SK-N-DZ (cell line): ENCODE measurements at places on chromosomes 3 and 15.

- DNase-seq, result no peak
These were observed 2.1 kb downstream of the LDHAL6B start for GRCh38 chr15:59208613-59209249.

GRCh38 chr3:49165771-49166751 lies at the start of gene CCDC71:
Gene CCDC71 (minus strand): TSS chr3:49166331. CDS start chr3:49164208, 2,123 bp downstream.
- DNase-seq, result peak; percentile 71

DNA sequence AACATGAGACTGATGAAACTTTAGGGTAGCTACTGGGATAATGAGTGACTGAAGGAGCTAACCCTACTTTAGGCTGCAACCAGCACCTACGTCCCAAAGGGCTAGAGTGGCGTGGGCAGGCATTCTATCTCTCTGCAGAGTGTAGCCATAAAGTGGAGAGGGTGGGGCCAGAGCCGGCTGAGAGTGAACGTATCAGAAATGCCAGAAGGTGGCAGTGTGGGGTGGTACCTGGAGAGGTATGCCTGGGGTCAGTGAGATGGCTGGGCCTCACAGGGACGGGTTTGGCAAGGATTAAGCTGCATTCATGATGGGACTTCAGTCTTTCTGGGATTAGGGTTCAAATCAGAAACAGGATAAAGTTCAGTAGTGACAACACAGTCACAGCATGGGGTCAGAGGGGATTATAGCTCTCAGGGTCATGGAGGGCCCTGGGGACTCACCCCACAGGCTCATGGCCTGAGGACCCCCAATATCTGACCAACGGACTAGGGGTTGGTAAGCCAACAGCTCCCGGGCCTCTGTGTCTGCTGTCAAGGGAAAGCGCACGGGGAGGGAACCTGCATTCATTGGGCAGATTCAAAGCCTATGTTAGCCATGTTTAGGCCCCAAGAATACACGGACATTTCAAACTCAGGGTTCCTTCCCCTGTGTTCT lies 86.5 kb upstream of the FOXB1 start:
- peak; percentile 24 for DNase-seq

GRCh38 chr15:77031376-77032050 lies 36.6 kb downstream of the PSTPIP1 start:
- DNase-seq, result peak; percentile 76

GRCh38 chr3:157306502-157306901 lies 130.1 kb upstream of the PTX3 start:
- DNase-seq, result no peak

- no peak for DNase-seq
These were observed 781 bp upstream of the IP6K1 start for GRCh38 chr3:49787182-49787464.

DNA sequence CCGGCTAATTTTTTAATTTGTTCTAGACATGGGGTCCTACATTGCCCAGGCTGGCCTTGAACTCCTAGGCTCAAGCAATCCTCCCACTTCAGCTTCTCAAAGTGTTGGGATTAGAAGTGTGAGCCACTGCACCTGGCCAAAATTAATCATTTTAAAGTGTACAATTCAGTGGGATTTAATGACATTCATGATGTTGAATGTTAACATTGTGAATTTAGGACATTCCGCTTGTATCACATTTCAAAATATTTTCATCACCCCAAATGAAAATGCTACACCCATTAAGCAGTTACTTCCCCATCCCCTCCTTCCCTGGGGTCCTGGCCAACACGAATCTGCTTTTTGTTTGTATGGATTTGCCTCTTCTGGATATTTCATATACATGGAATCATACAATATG lies 62.1 kb upstream of the CGNL1 start:
- DNase-seq, result no peak

- DNase-seq, result no peak
These were observed 158.4 kb downstream of the FHIT start for GRCh38 chr3:61092870-61093269.

GRCh38 chr3:193813501-193813830 lies 220.5 kb downstream of the OPA1 start:
- DNase-seq, result no peak

- no peak for DNase-seq
These were observed 131.7 kb upstream of the FAM3D start for GRCh38 chr3:58798312-58798711.

DNA sequence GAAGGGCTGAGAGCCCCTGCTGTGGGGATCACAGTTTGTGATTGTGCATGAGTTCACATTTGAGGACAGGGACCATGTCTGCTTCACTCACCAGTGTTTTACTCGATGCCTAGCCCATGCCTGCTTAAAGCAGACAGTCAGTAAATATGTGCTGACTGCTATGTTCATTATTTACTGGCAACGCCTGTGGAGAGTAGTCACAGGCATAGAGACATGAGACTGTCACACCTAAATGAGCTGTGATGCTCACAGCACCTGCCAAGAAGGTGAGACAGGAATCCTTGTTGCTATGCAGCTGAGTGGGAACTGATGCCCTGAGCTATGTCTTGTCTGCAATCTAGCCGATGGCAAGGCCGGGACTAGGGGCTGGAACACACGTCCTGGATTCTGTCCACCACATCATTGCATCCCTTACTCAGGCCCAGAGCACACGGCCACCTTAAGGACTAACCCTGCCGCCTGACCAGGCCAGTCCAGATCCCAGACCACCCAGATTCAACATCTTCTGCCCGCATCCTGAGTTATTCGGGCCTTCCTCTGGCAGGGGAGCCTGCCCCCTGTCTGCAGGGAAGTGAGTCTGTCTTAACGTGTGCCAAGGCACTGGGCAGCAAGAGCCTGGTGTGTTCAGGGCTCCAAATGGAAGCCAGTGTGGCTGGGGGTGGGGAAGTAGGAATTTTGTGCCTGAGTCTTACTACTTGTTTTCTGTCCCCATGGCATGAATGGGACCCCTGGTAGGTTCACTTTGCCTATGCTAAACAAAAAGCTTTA lies 44.8 kb downstream of the FGD5 start:
- no peak for DNase-seq

- DNase-seq, result no peak
These were observed 26.6 kb downstream of the SEC61A1 start for GRCh38 chr3:128078875-128079274.

DNA sequence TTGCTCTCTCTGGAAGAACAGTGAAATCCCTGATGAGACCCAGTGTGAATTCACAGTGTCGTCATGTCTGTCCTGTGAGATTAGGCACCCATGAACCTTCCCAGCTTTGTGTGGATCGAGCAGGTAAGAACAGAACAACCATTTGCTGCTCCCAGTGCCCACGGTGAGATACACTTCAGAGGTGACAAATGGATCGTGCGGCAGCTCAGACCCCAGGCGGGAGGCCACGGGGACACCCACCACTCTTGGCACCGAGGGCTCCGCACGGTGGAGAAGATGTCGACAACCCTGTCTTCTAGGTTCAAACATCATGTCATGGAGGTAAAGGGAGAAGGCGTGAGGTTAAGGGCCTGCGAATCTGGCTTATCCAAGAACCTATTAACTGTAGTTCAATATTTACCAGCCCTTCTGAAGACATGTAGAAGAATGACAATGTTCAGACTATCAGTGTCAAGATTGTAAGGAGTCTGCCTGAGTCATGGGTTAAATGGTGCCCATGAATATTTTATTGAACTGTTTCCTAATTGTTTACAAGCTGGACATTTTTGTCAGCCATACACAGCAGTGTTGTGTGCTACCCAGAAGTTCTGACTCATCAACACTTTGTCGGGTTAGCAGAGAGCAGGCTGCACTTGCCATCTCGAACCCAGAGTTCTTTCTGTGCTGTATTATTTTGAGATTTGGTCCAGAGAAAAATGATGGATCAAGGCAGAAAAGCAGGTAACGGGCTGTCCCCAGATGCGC lies 15.5 kb upstream of the PCSK6 start:
- no peak for DNase-seq

DNA sequence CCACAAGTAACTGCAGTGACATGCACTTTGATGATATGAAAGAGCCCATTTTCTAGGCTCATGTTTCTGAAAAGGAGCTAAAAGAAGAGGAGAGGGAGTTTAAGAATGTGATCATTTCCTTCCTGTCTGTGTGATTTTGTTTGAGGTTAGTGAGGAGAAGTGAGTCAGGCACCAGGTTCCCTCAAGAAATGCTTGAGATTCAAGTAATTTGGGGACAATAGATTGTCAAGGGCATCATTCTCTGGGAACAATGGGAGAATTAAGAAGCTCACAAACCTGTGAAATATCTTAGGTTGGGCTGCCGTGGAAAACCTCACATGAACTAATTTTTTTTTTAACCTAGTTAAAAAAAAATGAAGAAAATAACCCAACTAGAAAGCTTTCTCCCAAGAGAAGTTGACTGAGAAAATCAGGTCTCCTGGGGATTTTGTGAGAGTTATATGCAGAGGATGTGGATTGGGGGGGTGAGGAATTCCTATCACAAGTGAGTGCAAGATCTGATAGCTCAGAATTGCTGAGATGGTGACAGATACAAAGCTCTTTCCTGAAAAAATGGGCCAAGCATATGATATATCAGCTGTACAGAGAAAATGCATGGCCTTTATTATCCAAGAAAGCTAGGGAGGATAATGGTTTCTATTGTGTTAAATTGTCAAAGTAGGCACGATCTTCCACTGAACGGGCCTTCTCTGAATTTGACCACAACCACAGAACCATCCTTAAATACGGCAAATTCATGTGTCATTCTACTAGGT lies 203.3 kb downstream of the FEZF2 start:
- no peak for DNase-seq

- no peak for DNase-seq
These were observed 17.1 kb upstream of the FBXL2 start for GRCh38 chr3:33260104-33260503.

DNA sequence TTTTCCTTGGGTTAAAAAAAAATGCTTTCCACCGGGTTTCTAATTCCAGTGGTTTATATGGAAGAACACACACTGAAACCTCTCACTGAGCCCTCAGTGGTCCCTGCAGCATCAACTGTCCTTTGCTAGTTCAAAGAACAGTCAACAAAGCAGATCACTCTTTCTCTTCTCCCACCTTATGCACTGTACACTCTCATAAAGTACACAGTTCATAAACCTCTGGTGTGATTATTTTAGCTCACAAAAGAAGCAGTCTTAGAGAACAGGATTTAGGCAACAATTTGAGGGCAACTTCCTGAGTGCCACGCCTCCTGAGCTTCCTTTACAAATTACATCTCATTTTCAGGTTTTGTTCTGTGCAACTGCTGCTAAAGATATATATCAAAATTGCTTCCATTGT lies 728.4 kb upstream of the GOLIM4 start:
- DNase-seq, result no peak

DNA sequence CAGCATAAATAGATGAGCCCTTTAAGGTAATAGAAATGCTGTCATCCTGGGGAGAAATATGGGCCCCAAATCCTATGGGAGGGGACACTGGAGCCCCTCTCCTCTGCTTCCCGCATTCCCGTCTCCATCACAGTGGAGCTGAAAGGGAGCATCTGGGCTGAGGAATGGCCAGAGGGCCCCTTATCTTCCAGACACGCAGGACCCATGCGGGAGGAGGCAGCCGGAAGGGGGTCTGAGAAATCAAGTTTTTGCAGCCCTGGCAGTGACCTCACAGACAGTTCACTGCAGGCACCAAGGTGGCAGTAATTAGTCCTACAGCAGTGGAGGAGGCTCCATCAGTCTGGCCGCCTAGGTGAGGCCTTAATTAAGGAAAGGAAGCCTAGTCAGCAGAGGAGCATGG lies 80.2 kb downstream of the RAB11A start:
- peak; percentile 11 for DNase-seq

DNA sequence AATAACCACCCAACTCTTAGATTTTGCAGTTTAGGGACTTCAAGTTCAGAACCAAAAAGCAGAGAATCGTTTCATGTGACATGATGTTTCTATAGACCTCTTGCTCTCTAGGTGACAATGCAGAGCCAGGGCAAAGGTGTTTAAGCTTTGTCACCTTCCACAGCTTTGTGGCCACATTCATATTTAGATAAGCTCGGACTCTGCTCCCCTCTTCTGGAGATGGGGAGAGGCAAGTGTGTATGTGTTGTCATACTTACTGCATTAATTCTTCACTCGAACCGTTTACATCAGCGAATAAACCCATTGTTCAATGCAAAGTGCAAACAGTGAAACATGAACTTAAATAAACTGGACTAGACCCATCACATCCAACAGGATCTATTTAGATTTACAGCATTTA lies 33.2 kb downstream of the ST3GAL6 start:
- DNase-seq, result no peak

GRCh38 chr15:96087180-96087884 lies 243.2 kb upstream of the NR2F2 start:
- DNase-seq, result no peak

DNA sequence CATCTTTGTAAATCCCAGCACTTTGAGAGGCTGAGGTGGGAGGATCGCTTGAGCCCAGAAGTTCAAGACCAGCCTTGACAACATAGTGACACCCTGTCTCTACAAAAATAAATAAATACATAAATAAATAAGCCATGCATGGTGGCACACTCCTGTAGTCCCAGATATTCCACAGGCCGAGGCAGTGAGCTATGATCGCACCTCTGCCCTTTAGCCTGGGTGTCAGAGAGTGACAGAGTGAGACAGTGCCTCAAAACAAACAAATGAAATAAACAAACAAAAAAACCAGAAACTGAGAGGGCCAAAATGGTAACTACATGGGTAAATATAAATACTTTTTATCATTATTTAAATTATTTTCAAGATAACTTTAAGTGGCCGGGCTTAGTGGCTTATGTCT lies 445.4 kb downstream of the ZIC1 start:
- DNase-seq, result no peak

GRCh38 chr3:147493065-147493464 lies 83.9 kb downstream of the ZIC1 start:
- DNase-seq, result no peak

GRCh38 chr3:124862006-124862405 lies 25.2 kb downstream of the ITGB5 start:
- DNase-seq, result no peak

- no peak for DNase-seq
These were observed 16.3 kb upstream of the RAB7A start for GRCh38 chr3:128709506-128710210.

- DNase-seq, result peak; percentile 72
These were observed 39.6 kb downstream of the TGM4 start for GRCh38 chr3:44913868-44914468.

- no peak for DNase-seq
These were observed 339.9 kb upstream of the TGFBR2 start for GRCh38 chr3:30266524-30266923.

GRCh38 chr3:156816091-156816793 lies 9.9 kb upstream of the LEKR1 start:
- no peak for DNase-seq

DNA sequence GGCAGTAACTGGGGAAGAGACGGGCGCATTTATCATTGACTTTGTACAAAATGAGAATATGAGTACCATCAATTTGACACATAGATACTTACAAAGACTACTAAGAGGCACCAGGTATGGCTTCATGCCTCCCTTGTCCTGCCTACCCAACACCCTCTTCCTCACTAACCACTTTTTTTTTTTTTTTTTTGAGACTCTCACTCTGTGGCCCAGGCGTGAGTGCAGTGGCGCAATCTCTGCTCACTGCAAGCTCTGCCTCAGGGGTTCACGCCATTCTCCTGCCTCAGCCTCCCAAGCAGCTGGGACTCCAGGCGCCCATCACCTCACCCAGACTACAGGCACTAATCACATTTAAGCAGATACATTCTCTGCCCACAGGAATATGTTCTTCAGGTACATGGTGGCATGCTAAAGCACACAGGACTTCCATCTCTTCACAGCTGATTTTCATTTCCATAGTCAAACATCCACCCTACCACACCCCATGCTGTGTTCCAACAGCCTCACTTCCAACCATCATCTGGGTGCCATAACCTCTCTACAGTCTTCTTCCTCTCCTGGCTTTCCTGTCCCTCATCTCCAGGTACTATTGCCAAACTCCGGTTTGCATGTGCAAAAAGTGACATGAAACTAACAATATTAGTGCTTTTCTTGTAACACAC lies 41.7 kb downstream of the RAB27A start:
- no peak for DNase-seq
